ENCODE measurements at places on chromosomes 7 and 10.

DNA sequence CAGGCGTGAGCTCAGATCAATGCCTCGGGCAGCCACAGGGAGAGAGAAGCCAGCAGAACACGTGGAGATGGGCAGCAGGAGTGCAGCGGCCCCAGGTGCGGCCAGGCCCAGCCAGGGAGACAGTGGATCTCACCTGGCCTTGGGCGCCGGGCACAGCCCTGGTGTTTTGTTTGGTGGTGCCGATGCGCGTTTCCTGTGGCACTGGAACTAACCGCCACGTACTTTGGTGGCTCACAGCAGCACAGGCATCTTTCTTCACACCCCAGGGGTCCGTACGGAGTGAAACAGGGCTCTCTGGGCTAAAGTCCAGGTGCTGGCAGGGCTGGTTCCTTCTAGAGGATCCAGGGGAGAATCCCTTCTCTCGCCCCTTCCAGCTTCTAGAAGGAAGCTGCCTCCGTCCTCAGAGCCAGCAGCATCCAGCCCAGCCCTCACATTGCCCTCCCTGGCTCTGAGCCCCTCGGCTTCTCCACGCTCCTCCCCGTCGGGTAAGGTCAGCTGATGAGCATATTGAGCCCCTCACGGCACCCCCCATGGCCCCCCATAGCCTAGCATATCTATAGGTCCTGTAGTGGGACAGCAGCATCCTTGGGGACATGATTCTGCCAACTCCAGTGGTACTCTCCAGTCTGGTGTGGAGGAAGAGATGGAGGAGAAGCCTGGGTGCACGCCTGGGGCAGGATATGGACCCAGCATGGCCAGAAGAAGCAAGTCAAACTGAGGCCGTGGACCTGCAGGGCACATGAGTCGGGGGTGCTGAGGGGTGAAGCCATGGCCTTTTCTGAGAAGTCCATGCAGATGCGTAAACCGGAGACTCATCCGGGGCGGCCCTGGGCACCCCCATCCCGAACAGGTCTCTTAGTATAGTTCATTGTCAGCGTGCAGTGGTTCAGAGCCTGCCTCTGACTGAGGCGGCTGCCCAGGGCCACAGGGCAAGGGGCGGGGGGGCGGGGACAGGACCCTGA, 43.4 kb upstream of the PPP2R2D start:
- no peak for DNase-seq

GRCh38 chr10:110010486-110011378, 2.9 kb downstream of the ADD3 start:
- no peak for DNase-seq

DNA sequence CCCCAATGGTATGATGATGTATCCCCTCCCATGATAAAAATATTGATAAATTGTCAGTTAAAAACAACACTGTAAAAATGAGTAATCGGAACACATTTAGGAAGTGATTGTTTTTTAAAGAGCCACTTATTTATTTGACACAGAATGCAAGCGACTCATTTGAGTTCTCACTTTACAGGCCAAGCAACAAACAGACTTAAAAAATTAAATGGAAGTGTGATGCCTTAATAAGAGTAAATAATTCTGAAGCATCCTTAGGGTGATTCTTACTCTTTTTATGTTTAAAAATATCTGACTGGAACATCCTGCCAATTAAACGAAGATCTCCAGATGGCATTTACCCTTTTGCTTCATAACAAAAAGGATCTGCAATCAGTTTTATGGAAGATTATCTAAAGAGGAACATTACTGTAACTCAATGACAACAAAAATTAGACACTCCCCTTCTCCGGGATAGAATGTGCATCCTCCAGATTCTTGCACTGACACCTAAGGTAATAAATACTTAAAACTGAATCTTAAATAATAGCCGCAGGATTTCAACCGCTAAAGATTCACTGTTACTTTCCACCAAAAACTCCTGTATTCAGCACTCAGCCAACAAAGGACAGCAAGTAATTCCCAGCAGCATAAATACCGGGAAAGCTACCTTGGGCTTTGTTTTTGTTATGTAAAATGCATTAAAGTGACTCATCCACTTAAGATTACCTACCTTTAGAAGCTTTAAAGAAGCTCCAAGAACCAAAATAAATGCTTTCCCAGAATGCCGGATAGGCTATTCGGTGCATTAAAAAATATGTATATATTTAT, 1.7 kb downstream of the CACNA2D1 start:
- no peak for DNase-seq

DNA sequence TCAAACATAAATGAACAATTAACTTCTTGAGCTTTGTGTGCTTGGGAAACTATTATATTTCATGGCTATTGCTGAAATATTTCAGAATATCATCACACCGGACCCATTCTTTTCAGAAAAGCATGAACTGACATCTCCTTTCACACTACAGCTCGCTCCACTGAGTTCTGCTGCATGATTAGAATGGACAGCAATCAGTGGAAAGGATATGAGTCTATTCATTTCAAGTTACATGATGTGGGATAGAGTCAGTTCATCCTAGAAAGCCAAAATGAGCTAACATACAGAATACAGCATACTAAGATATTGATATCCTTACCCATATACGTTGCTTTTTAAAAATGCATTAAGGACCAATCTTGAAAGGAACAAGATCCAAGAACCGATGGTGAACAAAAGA, 1.1 kb upstream of the FAM53B start:
- no peak for DNase-seq

GRCh38 chr10:126921974-126922525, 16.8 kb downstream of the DOCK1 start:
- no peak for DNase-seq

DNA sequence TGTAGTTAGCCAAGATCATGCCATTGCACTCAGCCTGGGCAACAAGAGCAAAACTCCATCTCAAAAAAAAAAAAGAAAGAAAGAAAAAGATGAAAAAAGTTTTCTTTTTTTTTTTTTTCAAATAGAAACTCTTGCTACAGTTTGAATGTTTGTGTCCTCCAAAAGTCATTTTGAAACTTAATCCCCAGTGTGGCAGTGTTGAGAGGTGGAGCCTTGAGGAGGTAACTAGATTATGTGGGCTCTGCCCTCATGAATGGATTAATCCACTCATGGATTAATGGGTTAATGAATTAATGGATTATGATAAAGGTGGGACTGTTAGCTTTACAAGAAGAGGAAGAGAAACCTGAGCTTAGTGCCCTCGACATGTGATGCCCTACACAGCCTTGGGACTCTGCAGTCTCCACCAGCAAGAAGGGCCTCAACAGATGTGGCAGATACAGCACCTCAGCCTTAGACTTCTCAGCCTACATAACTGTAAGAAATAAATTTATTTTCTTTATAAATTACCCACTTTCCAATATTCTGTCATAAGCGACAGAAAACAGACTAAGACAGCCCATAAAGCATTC, 25.1 kb downstream of the CPEB3 start:
- DNase-seq = no peak

DNA sequence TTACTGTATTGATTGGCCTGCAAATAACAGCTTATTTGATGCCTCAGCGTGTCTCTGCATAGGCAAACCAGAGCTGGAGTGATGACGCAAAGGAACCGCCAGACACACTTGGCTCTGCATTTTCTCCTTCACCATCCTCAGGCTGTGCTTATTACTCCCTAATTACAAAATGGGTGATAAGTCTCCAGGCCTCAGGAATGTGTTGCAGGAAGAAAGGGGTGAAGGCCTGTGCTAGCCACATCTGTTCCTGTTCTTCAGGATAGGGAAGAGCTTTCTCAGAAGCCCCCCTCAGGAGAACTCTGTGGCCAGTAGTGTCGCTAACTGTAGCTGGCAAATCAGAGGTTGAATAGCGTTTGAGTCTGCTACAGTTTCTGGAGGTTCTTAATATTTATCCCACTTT, 5.1 kb downstream of the TDRD1 start:
- no peak for DNase-seq

DNA sequence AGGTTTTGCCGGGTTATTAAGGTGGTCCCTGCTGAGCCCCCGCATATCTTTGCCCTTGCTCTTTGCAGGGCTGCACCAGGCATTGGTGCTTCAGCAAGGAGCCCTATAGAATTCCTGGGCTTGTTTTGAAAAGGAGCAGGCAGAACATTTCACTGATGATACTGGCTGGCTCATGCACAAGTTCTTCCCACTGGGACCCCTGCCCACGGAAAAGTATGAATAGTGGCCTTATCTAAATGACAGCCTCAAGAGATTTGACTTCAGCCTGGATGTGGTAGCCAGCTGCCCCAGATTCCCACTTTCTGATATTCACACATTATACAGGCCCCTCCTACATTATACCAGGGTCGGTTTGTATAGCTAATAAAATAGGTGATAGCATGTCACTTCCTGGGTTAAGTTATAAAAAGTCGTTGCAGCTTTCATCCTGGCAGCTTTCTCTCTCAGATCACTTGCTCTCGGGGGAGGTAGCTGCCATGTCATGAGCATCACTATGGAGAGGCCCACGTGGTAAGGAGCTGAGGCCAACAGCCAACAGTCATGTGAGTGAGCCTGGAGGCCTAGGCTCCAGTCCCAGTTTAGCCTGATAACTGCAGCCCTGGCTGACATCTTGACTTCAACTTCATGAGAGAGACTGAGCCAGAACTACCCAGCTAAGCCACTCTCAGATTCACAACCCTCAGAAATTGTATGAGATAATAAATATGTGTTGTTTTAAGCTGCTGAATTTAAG, 16.8 kb upstream of the CRTAC1 start:
- no peak for DNase-seq
